GDM1 (cell line): ENCODE measurements at places on chromosomes 5 and 9.

GRCh38 chr9:75096796-75097195, 8.5 kb downstream of the OSTF1 start:
- no peak for DNase-seq

- no peak for DNase-seq
Observed at GRCh38 chr9:21121079-21121478, 20.6 kb downstream of the IFNW1 start.

DNA sequence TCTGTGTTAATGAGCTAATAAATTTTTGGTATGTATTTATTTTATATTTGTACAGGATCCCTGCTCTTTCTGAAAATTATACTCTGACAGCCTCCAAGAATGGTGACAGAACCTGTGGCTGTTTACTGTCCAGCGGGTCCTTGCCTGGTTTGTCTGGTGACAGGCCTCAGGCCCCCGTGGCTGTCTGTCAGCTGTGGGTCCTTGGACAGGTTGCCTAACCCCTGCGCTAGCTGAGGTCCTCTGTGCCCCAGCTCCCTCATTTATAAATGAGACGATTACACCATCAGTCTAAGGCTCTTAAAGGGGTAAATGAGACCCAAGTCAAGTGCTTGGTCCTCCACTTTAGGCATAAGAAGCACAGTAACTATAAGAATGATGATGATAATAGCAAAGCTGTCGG, 125.1 kb upstream of the COL5A1 start:
- DNase-seq, result no peak

DNA sequence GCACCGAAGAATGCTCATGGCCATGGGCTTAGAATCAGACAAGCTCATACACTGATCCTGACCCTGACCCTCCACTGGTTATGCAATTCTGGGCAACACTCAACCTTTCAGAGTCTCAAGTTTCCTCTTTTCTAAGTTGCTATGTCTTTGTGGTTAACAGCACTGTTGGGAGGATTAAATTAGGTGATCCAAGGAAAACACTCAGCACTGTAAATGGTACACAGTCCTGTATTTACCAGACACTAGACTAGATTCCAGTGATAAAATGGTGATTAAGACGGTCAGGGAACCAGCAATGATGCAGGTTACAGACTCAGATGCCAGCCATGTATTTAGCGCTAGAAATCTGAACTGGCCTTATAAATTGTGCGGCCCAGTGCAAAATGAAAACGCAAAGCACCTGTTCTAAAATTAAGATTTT, 8.1 kb downstream of the ARL15 start:
- no peak for DNase-seq

DNA sequence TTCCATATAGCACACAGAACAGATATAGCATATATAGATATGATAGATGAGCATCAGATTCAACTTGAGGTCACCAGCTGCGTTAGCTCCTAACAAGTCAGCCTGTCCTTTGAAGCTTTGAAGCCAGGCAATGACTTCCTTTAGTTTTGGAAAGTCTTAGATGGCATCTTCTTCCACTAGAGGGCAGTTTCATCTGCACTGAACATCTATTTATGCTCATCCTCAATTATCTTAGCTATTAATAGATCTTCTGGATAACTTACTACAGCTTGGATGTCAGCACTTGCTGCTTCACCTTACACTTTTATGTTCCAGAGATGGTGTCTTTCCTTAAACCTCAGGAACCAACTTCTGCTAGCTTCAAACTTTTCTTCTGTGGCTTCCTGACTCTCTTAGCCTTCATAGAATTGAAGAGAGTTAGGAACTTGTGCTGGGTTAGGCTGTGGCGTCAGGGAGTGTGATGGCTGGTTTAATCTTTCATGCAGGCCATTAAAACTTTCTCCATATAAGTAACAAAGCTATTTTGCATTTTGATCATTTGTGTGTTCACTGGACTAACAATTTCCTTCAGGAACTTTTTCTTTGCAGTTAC, 1401.4 kb downstream of the EFNA5 start:
- DNase-seq, result no peak

DNA sequence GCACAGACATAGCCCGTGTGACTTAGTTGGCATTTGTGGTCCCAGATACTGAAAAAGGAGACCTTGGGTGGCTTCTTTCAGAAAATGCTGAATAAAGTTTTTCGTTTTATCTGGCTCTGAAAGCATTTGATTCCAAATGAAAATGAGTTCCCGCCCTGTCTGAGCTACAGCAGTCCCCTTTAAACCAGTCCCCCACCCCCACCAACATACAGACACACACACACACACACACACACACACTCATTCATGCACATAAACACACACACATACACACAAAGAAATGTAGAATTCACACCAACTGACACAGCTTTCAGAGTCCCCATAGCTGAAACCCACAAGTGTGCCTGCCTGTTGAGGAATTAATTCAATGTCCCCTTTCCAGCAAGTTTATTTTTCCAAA, 97.0 kb upstream of the SMARCA2 start:
- DNase-seq, result no peak

DNA sequence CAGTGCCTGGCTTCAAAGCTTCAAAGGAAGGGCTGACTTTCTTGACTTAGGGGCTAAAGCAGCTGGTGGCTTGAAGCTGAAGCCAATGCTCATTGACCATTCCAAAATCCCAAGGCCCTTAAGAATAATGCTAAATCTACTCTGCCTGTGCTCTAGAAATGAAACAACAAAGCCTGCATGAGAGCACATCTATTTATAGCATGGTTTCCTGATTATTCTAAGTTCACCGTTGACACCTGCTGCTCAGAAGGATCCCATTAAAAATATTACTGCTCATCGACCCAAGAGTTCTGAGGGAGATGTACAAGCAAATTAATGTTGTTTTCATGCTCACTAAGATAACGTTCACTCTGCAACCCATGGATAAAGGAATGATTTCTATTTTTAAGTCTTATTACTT, 6.7 kb downstream of the TMEM174 start:
- no peak for DNase-seq

DNA sequence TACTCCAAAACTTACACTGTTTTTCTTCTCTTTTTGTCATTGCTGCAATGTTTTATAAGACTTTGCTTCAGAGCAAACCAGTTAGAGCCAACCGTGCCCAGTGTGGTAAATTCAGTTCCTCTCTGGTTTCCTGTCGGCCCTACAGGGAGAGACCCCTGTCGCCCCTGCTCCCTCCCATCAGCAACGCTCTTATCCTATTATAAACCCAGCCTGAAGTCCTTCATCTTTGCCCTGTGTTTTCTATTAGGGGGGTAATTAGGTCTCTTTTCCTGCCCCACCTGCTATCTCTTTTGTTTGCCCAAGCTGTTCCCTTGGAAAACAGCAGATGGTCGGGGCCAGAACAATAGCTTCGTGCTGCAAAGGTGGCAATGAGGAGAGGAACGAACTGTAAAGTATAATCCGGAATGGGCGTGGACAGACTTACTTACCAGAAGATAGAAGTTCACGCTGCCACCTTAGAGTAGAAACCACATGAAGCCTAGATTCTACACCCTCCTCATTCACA, 21.4 kb upstream of the OTULINL start:
- DNase-seq, result peak; percentile 87

GRCh38 chr5:133222979-133223378, 171.2 kb downstream of the HSPA4 start:
- DNase-seq, result no peak

DNA sequence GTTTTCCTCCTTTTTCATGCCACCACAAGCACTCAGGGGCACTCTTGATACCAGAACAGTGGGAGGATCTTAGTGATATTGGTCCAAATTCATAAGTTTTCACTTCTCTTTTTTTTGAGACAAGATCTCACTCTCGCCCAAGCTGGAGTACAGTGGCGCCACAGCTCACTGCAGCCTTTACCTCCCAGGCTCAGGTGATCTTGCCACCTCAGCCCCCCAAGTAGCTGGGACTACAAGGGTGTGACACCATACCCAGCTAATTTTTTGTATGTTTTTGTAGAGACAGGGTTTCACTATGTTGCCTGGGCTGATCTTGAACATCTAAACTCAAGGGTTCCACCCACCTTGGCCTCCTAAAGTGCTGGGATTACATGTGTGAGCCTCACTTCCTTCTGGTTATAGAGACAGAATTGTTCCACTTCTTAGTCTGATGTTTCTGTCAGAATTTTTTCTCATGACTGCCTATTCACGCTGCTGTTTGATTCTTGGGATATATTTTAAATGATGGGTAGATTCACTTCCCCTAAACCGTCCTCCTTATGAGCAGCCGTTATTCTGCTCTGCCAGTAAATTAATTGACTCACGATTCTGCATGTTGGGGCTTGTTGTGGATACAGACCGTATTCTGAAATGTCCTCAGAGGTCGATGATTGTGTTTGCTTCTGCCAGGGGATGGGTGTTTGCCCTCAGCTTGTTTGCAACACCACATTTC, 30.8 kb downstream of the MTAP start:
- no peak for DNase-seq

DNA sequence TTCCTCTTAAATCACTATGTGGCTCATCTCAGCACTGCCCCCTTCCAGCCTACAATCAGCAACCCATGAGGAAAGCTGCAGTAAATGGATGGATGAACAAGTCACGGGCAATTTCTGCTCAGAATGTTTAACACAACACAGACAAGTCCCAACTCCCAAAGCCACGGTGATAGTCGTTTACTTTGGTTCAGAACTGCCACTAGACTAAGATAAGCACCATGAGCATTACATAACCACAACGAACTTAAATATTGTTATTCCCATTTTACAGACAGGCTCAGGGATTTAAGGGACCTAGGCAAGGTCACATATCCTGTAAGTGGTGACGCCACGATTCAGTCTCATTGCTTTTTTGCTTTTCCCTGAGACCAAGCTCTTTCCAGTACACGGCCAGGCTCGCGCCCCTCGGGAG, 2.0 kb upstream of the SMIM27 start:
- no peak for DNase-seq

GRCh38 chr5:24428345-24428744, 216.4 kb downstream of the CDH10 start:
- no peak for DNase-seq

DNA sequence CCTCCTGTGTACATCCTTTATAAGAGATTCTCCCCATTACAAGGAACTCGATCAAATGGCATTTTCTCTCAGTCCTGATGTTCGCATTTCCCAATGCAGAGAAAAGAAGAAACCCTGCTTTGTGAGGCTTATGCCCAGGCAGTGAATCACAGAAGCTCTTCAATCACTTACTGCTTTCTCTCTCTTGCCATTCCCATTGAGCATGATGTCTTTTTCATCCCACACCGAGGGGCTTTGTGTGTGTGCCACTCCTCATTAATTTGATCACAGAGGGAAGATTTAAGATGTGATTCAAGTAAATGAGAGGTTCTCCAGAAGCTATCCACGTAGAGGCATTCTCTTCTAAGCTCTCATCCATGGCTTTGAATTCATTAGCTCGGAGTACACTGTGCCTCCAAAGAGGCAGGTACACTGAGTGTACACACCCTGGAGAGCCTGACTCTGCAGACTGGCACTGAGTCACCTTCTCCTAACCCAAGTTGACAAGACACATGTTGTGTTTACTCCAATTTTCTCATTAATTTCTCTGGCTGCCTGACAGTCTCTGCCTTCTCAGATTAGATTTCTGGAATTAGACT, 45.4 kb downstream of the MFAP3 start:
- DNase-seq, result no peak

DNA sequence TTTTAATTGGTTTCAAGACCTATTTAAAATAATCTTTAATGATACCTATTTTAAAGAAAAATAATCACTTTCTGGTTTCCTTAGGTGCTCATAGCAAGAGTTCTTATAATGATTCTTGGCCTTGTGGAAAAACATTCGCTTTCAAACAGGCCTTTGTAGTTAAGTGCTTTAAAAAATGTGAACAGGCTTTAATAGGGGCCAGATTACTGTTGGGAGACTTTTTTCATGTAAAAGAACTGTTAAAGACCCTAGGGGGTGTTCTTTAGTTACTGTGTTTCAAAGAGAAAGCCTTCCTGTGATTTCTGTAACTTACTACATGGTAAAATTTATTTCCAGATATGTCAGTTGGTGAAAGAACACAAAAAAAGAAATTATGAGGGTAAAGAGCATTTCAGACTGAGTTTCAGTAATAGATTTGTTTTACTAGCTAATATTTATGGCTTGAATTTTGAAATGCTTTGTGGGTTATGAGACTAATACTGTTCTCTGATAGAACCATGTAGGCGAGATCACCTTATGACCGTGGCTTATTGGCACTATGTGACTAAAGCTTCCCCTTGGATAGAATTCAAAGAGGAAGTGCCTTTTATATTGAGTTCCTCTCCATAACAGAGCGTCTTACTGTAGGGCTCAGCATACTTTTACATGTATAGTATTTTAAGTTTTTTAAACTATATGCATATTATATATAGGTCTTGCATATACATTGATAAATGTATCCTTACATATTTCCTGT, 70.7 kb downstream of the CSNK1G3 start:
- no peak for DNase-seq

GRCh38 chr5:91106842-91107511, 276.1 kb downstream of the ARRDC3 start:
- DNase-seq, result no peak

DNA sequence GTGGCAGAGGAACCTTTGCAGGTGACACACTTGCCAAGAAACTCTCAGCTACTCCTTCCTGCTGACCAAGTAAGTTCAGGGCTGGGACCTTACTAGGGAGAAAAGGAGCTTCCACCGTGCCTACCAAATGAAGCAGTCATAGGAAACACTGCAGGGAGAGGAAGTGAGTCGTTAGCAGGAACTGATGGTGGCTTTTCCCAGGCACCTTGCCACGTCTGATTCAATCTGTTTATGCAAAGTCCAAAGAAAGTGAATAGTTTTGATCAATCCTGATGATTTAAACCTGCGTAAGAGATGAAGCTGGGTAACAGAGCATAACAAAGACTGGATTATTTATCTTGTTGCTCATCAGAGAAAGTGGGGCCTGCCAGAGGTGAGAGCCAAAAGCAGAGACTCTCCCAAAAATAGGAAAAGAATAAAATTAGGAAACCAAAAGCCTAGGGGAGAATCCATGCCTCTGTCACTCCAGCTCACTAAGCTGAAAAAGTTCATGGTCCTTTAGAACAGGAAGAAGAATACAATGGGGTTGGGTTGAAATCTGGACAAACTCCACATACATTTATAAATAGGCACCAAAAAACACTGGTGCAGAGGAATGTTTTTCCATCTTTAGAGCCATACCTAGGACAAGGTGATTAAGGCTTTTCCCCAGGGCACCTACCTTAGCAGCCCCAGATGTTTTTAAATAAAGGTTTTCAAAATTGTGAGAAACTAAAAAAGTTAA, 9.3 kb upstream of the PFDN1 start:
- DNase-seq, result peak; percentile 33

DNA sequence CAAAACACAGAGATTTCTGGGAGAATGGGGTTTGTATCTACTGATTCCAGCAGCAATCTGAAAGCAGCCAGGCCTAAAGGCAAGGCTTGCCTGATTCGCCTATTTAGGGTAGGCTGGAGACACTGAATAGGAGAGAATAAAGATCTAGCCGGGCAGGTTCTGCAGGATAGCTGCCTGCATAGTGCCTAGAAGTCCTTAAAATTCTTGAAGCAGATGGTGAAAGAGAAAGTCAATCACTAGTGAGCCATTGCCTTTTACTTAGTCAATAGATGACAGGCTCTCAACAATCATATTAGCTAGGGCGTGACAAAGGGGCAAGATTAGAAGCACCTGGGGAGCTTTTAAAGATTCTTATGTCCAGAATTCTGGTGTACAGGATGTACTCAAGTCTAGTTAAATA, 522.7 kb downstream of the HTR1A start:
- no peak for DNase-seq

GRCh38 chr5:147567917-147568598, 58.2 kb upstream of the DPYSL3 start:
- DNase-seq, result no peak

GRCh38 chr9:112355427-112355897, 22.0 kb upstream of the PTBP3 start:
- DNase-seq, result no peak

GRCh38 chr9:132739710-132740310, 69.5 kb downstream of the GTF3C4 start:
- DNase-seq, result no peak
